Nephron progenitor cell (in vitro differentiated cells): ENCODE measurements at places on chromosomes 4 and X.
A peak's percentile ranks its signal among the peaks of the same experiment; 100 is the strongest.

- DNase-seq, result no peak
These were observed 1025.5 kb downstream of the STIM2 start for GRCh38 chr4:27886120-27886519.

GRCh38 chr4:172982151-172982590 is 186.4 kb upstream of the GALNT7 start:
- no peak for DNase-seq

- DNase-seq, result no peak
These were observed 224.0 kb upstream of the TENM3 start for GRCh38 chr4:182019148-182019652.

DNA sequence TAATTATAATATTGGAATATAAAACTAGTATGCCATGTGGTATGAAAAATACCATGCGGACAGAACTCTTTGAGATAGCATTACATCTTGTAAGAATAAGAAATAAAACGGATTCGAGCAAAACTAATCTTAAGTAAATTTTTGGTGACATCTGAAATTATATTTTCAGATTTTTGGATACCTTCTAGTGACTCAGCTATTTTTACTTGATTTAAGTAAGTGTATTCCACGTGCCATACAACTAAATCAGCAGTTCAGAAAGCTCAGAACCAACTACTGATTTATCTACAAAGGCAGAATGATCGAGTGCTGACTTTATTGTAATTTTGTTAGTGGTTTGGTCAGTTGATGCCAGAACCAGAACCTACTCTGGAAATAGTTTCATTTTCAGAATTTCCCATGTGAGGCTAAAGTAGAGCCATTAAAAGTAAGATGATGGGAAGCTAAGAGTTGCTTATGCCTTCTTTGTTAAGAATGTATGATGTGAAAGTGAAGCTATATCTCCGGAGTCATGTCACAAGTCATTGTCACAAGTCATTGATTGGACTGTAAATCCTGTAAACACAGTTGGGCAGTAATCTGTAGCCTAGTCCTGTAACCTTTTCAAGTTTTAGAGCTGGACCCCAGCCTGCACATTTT is 4.0 kb downstream of the ING2 start:
- DNase-seq, result no peak

DNA sequence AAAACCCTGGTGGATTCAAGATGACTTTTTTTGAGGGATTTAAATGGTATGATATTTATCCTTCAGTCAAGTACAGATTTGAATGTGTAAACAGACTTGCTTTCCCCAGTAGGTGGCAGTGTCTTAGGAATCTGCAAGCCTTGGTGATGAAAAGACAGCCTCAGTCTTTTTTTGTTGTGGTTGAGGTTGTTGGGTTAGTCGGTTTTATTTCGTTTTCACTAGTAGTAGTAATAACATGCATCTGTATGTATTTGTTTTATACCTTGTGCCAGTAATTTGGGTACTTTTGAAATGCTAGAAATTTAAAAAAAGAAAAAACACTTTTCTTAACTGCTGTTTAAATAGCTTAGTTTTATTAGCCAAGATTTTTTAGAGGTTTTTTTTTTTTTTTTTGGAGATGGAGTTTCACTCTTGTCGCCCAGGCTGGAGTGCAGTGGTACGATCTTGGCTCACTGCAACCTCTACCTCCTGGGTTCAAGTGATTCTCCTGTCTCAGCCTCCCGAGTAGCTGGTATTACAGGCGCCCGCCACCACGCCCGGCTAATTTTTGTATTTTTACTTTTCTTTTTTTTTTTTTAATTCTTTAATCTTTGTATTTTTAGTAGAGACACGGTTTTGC is 39.2 kb downstream of the COPS4 start:
- peak; percentile 30 for DNase-seq

DNA sequence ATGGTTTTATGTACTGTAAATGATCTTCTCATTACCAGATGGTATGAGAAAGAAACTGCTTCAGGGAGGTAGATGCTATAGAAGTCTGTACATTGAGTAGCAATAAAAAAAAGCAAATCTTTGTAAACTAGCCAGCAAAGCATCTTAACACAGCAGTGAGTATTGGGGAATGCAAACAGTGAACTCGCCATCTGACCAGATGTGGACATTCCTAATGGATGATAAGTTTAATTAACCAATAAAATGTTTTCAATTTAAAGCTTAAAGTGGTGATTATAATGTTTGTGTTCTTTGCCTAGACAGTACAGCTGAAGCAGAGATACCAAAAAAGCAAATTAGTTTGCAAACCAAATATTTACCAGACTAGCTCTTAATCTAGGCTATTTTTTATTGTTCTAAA is 1144.2 kb downstream of the FAT4 start:
- DNase-seq, result no peak

GRCh38 chrX:19926095-19926494 is 38.7 kb upstream of the SH3KBP1 start:
- no peak for DNase-seq

GRCh38 chrX:12978205-12979025 is 3.5 kb downstream of the TMSB4X start:
- DNase-seq, result peak; percentile 23

DNA sequence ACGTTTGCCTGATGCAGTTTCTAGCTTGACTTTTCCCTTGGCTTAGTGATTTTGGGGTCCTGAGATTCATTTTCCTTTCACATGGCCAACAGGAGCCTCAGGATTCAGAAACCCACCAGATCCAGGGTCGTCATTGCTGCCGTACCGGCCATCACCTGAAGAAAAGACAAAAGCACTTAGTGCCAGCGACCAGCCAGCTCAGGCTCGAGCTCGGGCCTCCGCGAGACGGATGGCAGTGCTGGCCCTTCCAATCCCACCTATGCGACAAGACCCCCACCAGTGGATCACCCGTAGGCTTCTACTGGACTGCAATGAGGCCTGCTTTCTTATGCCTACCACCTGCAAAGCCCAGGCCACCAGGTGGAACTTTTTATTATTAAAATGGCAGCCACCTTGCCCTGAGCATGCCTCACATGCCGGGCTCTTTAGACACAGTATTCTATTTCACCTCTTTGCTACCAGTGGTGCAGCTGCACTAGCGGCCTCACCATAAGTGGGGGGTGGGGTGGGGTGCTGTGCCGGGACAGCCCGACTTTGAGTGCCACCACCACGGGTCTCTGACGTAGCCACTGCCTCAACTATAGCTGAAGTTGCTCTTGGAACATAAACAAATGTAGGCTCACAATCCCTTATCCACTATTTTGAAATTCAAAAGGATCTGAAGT is 84.3 kb downstream of the MTMR1 start:
- no peak for DNase-seq

DNA sequence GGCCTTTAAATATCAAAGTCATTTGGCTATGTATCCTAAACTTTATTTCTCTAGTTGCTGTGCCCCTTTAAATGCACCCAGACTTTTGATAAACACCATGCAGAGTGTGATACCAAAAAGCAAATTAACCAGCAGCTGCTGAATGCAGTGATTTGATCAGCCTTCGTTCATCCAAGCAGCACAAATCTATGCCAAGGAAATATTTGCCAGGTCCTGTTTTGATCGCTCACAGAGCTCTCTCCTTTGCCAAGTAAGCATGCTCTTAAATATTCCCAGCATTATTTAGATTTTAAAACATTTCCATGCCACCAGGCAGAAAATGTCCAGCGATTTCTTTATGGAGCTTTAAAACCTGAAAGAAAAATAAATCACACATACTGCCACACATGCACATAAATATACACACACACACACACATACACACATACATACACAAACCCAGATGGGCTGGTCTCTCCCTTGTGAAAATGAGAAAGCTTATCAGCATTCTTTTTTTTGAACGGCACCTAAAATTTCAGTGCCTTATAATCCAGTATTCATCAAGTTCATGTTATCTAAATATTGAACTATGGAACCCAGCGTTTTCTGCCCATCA is 35.7 kb downstream of the BTC start:
- no peak for DNase-seq

GRCh38 chrX:131841496-131842437 is 181.3 kb upstream of the STK26 start:
- DNase-seq, result peak; percentile 55

GRCh38 chr4:166021617-166022016 is 148.6 kb downstream of the TLL1 start:
- DNase-seq, result no peak

DNA sequence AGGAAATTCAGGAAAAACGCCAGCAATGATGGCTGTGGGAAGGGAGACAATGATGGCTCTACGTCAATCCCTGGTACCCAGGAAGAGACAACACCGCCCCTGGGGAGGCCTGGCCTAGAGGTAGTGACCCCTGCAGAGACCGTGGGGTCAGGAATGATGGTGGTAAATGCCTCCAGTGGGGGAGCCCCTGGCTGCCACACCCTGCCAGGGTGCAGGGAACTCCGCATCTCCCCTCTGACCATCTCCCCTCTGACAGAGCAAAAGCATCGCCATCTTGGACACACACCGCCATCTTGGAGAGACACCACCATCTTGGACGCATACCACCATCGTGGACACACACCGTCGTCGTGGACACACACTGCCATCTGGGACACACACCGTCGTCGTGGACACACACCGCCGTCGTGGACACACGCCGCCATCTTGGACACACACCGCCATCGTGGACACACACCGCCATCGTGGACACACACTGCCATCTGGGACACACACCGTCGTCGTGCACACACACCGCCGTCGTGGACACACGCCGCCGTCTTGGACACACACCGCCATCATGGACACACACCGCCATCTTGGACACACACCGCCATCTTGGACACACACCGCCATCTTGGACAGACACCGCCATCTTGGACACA is 9.9 kb downstream of the ASMTL start:
- no peak for DNase-seq

- no peak for DNase-seq
These were observed 190.6 kb downstream of the LDB2 start for GRCh38 chr4:16707874-16708273.

GRCh38 chr4:6493658-6494304 is 21.4 kb upstream of the PPP2R2C start:
- DNase-seq, result peak; percentile 69

DNA sequence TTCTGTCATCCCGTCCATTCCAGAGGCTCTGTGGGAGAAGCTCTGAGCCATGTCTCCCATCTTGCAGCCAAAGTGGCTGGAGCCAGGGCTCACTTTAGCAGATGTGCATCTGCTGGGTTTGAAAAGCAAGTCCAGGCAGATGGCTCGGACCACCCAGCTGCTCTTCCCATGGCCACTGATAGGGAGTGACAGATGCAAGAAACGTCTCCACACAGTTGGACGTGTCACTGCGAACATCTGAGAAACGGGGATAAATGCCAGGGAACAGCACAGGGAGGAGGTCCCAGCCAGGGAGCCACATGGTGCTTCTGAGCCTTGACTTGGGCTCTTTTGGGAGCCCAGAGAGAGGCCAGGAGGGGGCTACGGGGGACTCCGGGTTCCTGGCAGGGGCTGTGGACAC is 242.3 kb downstream of the AFAP1 start:
- DNase-seq, result no peak

DNA sequence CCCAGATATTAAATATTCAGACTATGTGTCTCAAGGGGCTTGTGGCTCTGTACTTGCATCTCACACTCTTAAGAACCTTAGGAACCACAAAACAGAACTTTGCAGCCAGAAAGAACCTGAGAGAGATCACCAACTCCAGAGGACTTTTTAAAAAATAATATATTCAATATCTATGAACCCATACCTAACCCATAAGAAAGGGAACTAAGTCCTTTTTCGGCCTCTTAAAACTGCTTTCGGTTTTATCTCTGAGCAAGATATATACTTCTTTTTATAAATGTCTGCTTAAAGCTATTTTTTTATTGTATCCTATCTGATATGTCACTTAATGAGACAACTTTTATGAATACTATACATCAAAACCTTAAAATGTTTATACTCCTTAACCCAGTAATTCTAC is 10.9 kb downstream of the SMARCA1 start:
- no peak for DNase-seq

- DNase-seq, result no peak
These were observed 22.3 kb downstream of the CTBP1 start for GRCh38 chr4:1226598-1226997.

GRCh38 chrX:1316527-1316926 is 20.1 kb upstream of the IL3RA start:
- DNase-seq, result no peak

DNA sequence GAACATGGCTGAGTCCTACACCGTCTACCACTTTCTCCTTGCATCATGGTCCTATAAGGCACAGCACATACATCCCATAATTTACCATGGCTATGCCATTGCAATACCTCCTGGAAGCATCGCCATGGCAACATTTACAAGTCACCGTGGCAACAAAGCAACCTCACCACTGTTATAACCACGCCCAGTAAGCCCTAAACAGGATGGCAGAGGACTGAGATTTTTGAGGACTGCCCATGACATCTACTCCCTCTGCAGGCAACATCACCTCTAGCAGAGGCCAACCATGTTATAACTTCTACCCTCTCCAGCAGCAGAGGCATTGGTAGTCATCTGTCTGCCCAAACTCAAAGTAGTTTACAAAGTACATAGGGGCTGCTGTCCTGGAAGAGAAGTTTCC is 29.7 kb downstream of the BCOR start:
- no peak for DNase-seq

DNA sequence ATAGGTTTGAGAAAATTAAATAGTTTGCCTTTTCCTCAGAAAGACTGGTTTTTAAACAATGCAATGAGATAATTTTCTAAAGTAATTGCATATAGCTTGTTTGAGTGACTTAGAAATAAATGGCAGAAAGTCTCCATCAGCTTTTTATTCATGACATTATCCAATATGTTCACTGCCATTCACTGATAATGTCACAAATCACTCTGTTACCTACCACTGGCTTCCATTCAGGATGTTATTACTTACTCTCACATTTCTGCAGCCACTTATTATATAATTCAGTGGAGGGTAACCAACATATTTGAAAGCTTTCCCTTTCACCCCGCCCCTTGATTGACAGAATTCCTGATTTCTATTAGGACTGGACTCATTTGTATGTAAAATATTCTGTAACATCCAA is 1583.5 kb downstream of the PCDH18 start:
- DNase-seq, result no peak

DNA sequence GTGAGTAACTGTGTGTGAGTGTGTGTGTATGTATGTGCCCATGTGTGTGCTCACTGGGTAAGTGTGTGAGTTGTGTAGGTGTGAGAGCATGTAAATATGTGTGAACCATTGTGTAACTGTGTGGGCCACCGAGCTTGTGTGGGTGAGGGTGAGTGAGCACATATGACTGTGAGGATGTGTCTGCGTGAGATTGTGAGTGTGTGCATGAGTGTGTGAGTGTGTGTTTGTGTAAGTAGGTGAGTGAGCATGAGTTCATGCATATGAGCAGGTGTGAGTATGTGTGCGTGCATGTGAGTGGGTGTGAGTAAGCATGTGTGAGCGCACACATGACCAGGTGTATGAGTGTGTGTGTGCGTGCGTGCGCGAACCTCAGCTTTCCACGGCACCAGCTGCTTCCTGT is 1.4 kb upstream of the ATP2B3 start:
- DNase-seq, result no peak
